Heart right ventricle (tissue), 16 donors: ENCODE measurements at places on chromosomes 5 and 9. TPM values are rescaled to one million over a fixed set of nuclear protein-coding genes. Genes with fewer than 3 reads are reported as not detected.

The CCDC192 gene
- 0.13 TPM for polyA plus RNA-seq

The SNCAIP gene
- polyA plus RNA-seq = 0.54 TPM

The TRIP13 gene
- polyA plus RNA-seq = 0.22 TPM

The FSD1L gene
- polyA plus RNA-seq = 1.1 TPM

The SPAAR gene
- polyA plus RNA-seq = 7.4 TPM

The GARIN3 gene
- not detected for polyA plus RNA-seq

The WDR38 gene
- not detected for polyA plus RNA-seq

The ITK gene
- 0.15 TPM for polyA plus RNA-seq

The FGD3 gene
- 2.3 TPM for polyA plus RNA-seq

The SYK gene
- polyA plus RNA-seq = 1.5 TPM

The ENTREP1 gene
- 28.1 TPM for polyA plus RNA-seq

The OR1K1 gene
- not detected for polyA plus RNA-seq

The FCN2 gene
- 0.44 TPM for polyA plus RNA-seq

The MAPKAP1 gene
- 116 TPM for polyA plus RNA-seq

The ARHGEF37 gene
- 4.5 TPM for polyA plus RNA-seq

The CDKN2B gene
- 1.1 TPM for polyA plus RNA-seq

The IRX2 gene
- polyA plus RNA-seq = 1.4 TPM

The C9orf50 gene
- not detected for polyA plus RNA-seq

The ALDH1A1 gene
- polyA plus RNA-seq = 32.8 TPM

The SLC22A4 gene
- 2.7 TPM for polyA plus RNA-seq
